ENCODE measurements at places on chromosomes 1 and 21.

DNA sequence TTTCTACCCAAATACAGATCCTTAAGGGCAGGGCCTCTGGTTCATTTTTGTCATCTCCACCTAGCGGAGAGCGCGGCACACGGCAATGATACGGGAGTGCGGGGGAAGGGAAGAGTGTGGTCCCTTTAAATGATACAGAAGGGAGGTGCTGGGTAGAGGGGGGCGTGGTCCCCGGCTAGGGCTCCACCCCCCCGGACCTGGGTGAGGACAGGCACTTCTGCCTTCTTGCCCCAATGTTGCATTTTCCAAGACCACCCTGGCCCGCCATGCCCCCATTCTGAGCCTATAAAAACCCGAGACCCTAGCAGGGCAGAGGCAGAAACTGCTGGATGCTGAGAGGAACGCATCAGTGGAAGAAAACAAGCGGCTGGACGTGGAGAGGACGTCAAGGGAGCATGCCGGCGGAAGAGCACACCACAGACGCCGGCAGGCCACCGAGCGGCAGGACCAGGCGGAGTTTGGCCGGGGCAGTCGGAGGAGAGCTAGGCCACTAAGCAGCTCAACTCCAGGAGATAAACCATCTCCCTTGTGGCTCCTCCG lies 30.0 kb downstream of the LRRC3 start:
- H3K27me3 ChIP-seq, result no peaks in the 10 kb centered on the region
- no peak for DNase-seq
- no peak overlapping the region for H3K27ac ChIP-seq
- no peaks in the 10 kb centered on the region for H3K4me1 ChIP-seq
- no peak overlapping the region for H3K4me3 ChIP-seq
- H3K36me3 ChIP-seq, result no peaks in the 10 kb centered on the region

DNA sequence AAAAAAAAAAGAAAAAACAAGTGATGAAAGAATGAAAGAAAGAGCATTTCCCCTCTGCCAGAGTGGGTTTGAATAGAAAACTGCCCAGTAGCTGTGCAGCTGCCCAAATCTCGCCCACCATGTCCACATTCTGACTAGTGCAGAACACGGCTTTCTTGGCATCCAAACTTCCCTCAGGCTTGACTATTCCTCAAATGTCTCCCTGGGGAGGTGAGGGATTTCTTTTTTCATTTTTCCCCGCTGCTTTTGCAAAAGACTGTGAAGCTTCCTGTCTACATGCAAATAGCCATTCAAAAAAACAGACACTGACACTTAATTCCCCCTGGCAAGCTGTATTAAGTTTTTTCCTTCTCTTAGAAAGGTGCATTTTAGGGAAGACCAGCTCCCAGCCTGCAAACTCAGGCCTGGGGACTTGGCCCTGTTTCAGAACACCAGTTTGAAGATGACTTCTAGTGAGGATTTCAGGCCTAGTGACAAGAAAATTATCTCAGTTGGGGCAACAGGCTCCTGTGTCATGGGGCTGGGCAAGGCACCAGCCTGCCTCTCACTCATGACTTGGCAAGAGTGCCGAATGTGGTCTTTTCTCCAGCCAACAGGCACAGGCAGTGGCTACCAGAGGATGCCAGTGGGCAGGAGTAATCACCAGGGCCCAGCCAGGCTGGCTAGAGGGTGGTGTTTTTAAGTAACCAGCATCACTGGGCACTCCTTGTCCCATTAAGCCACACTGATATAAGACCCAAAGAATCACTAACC lies 178.1 kb upstream of the NFIA start:
- no peaks in the 10 kb centered on the region for H3K27me3 ChIP-seq
- no peak for DNase-seq
- H3K27ac ChIP-seq, result no peak overlapping the region

DNA sequence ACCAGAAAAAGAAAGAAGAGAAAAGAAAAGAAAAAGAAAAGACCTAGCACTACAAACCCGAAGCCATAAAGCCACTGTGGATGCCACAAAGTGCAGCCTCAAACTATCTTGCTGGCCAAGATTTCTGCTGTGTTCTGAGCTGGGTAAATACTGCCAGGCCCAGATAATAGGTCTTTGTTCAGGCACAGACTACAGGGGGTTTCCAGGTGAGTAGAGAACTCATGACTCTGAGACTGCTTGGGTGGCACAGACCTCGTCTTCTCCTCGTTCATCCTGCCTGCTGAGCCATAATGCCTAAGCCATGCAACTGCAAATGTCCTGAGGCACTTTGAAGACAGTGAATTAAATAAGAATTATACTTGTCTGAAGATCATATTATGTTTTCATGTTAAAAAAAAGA lies 651.8 kb downstream of the LMO4 start:
- H3K4me3 ChIP-seq, result no peak overlapping the region
- no peaks in the 10 kb centered on the region for H3K27me3 ChIP-seq
- DNase-seq, result no peak

DNA sequence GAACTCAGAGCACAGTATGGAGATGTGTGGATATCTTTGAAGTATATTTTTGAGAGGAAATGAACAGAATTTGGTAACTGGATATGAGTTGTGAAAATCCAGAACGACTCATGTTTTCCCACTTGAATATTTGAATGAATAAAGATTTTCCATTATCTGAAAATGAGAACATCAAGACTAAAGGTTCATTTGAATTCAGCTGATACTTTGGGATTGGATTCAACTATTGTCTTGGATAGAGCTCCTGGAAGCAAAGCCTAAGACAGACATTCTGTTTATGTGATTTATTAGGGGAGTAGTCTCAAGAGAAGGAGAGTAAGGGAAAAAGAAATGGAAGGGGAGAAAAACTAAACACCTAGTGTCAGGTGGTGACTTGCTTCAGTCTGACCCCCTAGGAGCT lies 256.0 kb upstream of the LYPLAL1 start:
- no peaks in the 10 kb centered on the region for H3K4me1 ChIP-seq
- H3K27me3 ChIP-seq, result no peaks in the 10 kb centered on the region
- no peak for DNase-seq
- H3K4me3 ChIP-seq, result no peak overlapping the region

GRCh38 chr1:112169517-112169916 lies 180.0 kb upstream of the KCND3 start:
- no peaks in the 10 kb centered on the region for H3K36me3 ChIP-seq
- no peaks in the 10 kb centered on the region for H3K4me1 ChIP-seq
- no peak overlapping the region for H3K4me3 ChIP-seq
- no peak for DNase-seq
- no peak overlapping the region for H3K27ac ChIP-seq
- peaks cover 7% of the 10 kb centered on the region for H3K27me3 ChIP-seq

DNA sequence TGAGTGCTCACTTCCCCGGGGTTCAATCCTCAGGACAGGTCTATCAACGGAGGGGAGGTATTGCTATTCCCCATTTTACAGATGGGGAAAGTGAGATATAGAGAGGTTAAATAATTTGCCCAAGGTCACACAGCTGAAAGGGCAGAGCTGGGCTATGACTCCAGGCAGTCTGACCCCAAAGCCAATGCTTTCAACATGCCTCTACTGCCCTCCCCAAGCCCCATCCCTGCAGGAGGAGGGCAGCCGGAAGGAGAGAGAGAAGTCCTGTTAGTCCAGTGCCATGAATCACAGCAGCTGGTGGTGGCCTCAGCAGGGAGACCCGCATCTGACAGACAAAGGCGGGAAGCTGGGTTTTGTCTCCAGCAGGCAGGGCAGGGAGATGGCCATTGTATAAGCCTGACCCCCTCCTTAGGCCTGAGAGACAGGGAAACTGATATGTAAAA lies 20.0 kb upstream of the CLIC4 start:
- peaks cover 5% of the 10 kb centered on the region for H3K4me1 ChIP-seq
- no peaks in the 10 kb centered on the region for H3K27me3 ChIP-seq
- DNase-seq, result no peak
- H3K27ac ChIP-seq, result no peak overlapping the region
- no peak overlapping the region for H3K4me3 ChIP-seq

- H3K27ac ChIP-seq, result peak overlapping the region; percentile 87
- H3K4me3 ChIP-seq, result peak overlapping the region; percentile 74
- no peaks in the 10 kb centered on the region for H3K36me3 ChIP-seq
- H3K4me1 ChIP-seq, result peaks cover 17% of the 10 kb centered on the region
- H3K27me3 ChIP-seq, result no peaks in the 10 kb centered on the region
- DNase-seq, result no peak
Measured at GRCh38 chr1:87327376-87328271, 1.1 kb upstream of the LMO4 start.
